T-helper 2 cell treated with Interferon-gamma antibody and Interleukin-4, amounts not matched to agents 5 μg/mL and 100 μg/mL, for 36 hours (primary cell): ENCODE measurements at places on chromosomes 12 and 14.
A peak's percentile ranks its signal among the peaks of the same experiment; 100 is the strongest.

- H3K27me3 ChIP-seq, result peaks cover 2% of the 10 kb centered on the region
- DNase-seq, result no peak
- H3K27ac ChIP-seq, result no peak overlapping the region
- H3K4me1 ChIP-seq, result no peaks in the 10 kb centered on the region
Measured at GRCh38 chr14:72758420-72758819, 135.5 kb downstream of the DPF3 start.

- H3K27me3 ChIP-seq, result no peaks in the 10 kb centered on the region
- H3K4me1 ChIP-seq, result peaks cover 28% of the 10 kb centered on the region
- peaks cover 14% of the 10 kb centered on the region for H3K36me3 ChIP-seq
- no peak overlapping the region for H3K4me3 ChIP-seq
Measured at GRCh38 chr12:93682846-93683261, 5.7 kb downstream of the CRADD start.

- H3K27me3 ChIP-seq, result peaks cover 2% of the 10 kb centered on the region
- peak overlapping the region; percentile 98 for H3K27ac ChIP-seq
- no peak for DNase-seq
- H3K4me3 ChIP-seq, result peak overlapping the region; percentile 97
- peaks cover 51% of the 10 kb centered on the region for H3K36me3 ChIP-seq
Measured at GRCh38 chr14:64502456-64502855, 1.2 kb downstream of the ZBTB25 start.

- DNase-seq, result no peak
- H3K27ac ChIP-seq, result no peak overlapping the region
- H3K4me3 ChIP-seq, result no peak overlapping the region
- peaks cover 4% of the 10 kb centered on the region for H3K36me3 ChIP-seq
- peaks cover 3% of the 10 kb centered on the region for H3K27me3 ChIP-seq
- peaks cover 13% of the 10 kb centered on the region for H3K4me1 ChIP-seq
Measured at GRCh38 chr14:24032727-24033418, 18.9 kb upstream of the CARMIL3 start.

- H3K4me1 ChIP-seq, result no peaks in the 10 kb centered on the region
- no peak for DNase-seq
- H3K4me3 ChIP-seq, result no peak overlapping the region
- no peaks in the 10 kb centered on the region for H3K27me3 ChIP-seq
Measured at GRCh38 chr14:32327255-32327961, 1.7 kb upstream of the AKAP6 start.

DNA sequence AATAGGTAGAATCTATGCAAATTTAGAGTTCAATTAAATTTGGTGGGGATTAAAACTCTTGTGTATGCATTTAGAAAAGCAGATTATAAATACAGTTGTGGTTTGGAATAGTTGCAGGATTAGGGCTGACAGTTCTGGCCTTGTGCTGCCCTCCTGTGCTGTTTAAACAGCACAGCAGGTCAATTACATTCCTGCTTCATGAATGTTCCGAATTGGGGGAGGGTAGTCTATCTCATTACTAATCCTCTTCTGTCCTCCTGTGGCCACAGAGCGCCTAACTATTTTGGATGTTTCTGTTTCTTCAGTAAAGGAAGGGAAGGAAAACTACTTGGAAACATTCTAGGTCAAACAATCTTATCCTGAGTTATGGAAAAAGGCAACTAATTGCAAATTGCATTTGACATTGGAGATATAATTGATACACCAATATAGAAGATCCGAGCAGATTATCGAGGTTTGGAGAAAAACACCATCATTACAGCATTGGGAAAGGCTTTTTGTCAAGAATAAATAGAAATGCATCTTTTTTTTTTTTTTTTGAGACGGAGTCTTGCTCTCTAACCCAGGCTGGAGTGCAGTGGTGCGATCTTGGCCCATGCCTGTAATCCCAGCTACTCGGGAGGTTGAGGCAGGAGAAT lies 8.7 kb upstream of the GPR19 start:
- H3K4me1 ChIP-seq, result peaks cover 23% of the 10 kb centered on the region
- peak overlapping the region; percentile 42 for H3K4me3 ChIP-seq
- H3K27me3 ChIP-seq, result no peaks in the 10 kb centered on the region

DNA sequence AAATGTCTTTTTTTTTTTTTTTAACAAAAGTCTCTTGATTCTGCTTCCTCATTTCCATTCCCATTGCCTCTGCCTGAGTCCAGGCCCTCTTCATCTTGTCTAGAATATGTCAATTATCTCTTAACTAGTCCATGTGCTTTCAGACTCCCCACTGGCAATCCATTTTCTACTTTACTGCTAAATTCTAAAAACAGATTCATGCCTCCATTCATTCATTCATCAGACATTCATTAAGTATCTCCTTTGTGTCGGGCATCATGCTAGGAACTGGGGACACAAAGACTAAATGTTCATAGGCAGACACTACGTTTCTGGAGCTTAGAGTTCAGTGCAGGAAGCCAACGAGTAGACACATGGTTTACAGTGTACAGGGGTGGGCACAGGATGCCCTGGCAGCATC lies 9.6 kb upstream of the NEDD1 start:
- H3K4me1 ChIP-seq, result no peaks in the 10 kb centered on the region
- H3K4me3 ChIP-seq, result no peak overlapping the region
- H3K36me3 ChIP-seq, result no peaks in the 10 kb centered on the region
- H3K27ac ChIP-seq, result no peak overlapping the region
- peaks cover 6% of the 10 kb centered on the region for H3K27me3 ChIP-seq

DNA sequence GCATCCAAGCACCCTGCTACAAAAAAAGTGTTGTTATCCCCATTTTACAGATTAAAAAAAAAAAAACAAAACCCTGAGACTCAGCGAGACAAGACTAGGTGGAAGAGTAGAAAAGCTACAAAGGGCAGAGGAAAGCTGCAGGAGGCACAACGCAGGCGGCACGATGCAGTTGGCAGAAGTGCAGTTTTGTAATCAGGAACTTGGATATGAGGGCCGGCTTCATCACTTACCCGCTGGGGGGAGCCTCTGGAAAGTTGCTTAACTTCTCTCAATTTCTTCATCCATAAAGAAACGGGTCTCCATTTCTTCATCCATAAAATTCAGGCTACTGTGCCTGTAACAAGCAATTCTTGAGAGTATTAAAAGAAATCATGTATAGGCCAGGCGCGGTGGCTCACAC lies 33.1 kb upstream of the CCDC60 start:
- H3K36me3 ChIP-seq, result no peaks in the 10 kb centered on the region
- no peak overlapping the region for H3K4me3 ChIP-seq
- H3K27me3 ChIP-seq, result no peaks in the 10 kb centered on the region

- no peaks in the 10 kb centered on the region for H3K27me3 ChIP-seq
- H3K27ac ChIP-seq, result peak overlapping the region; percentile 38
- peak; percentile 31 for DNase-seq
- peak overlapping the region; percentile 11 for H3K4me3 ChIP-seq
Measured at GRCh38 chr14:75487155-75487671, 35.1 kb upstream of the BATF start.

- no peaks in the 10 kb centered on the region for H3K4me1 ChIP-seq
- H3K27ac ChIP-seq, result no peak overlapping the region
- H3K4me3 ChIP-seq, result no peak overlapping the region
- H3K36me3 ChIP-seq, result no peaks in the 10 kb centered on the region
Measured at GRCh38 chr12:42996869-42997431, 407.4 kb upstream of the PRICKLE1 start.

DNA sequence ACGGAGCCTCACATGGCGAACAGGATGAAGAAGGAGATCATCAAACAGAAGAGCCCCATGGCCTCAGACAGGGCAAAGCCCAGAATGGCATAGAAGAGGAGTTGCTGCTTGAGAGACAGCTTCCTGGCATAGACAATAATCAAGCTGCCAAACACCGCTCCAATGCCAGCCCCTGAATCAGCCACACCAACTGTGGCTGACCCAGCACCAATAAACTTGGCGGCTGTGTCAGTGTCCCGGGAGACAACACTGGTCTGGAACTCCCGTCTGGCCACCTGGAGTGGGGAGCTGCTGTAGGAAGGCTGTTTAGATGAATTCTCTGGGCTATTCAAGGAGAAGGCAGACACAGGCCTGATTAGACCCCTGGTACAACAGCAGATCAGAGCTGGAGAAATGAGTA lies 100.1 kb downstream of the HEATR5A start:
- H3K27me3 ChIP-seq, result no peaks in the 10 kb centered on the region
- no peak for DNase-seq
- no peaks in the 10 kb centered on the region for H3K4me1 ChIP-seq
- H3K36me3 ChIP-seq, result no peaks in the 10 kb centered on the region

- no peak for DNase-seq
- no peak overlapping the region for H3K27ac ChIP-seq
- peaks cover 3% of the 10 kb centered on the region for H3K4me1 ChIP-seq
- H3K36me3 ChIP-seq, result no peaks in the 10 kb centered on the region
- H3K4me3 ChIP-seq, result no peak overlapping the region
Measured at GRCh38 chr14:54189748-54190354, 207.0 kb upstream of the CDKN3 start.

GRCh38 chr12:67592228-67593011 lies 56.1 kb upstream of the DYRK2 start:
- peak overlapping the region; percentile 90 for H3K27ac ChIP-seq
- peaks cover 41% of the 10 kb centered on the region for H3K4me1 ChIP-seq
- H3K27me3 ChIP-seq, result peaks cover 7% of the 10 kb centered on the region
- peaks cover 6% of the 10 kb centered on the region for H3K36me3 ChIP-seq
- peak overlapping the region; percentile 72 for H3K4me3 ChIP-seq
- DNase-seq, result no peak

DNA sequence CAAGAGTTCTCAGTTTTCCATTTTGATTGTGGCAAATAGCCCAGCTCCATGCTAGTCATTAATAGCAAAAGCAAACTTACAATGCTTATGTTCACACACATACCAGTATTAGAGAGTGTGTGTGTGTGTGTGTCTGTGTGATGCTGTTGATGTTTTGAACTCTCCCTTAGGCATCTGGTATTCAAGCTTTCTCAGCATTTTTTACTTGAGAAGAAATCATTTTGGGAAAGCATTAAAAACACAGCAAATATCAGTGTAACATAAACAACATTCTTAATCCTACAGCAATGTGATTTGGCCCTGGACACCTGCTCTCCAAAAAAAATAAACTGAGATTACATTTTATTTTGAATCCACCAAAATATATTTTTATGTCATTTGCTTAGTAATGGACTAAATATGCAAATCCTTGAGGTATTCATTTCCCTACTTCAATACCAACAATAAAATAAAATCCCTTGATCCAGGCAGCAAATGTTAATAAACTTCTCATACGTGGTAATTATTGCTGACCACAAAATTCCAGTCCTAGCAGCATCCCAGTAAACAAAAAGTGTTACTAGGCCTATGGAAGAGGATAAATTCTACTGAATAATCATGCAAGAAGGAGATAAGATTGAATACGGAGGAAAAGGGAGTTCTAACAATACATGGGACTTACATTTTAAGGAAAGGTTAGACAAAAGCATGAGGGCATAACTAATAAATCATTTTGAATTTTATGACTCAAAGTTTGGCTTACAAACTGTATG lies 249.5 kb upstream of the CLEC14A start:
- H3K27ac ChIP-seq, result no peak overlapping the region
- H3K36me3 ChIP-seq, result no peaks in the 10 kb centered on the region
- H3K27me3 ChIP-seq, result no peaks in the 10 kb centered on the region

DNA sequence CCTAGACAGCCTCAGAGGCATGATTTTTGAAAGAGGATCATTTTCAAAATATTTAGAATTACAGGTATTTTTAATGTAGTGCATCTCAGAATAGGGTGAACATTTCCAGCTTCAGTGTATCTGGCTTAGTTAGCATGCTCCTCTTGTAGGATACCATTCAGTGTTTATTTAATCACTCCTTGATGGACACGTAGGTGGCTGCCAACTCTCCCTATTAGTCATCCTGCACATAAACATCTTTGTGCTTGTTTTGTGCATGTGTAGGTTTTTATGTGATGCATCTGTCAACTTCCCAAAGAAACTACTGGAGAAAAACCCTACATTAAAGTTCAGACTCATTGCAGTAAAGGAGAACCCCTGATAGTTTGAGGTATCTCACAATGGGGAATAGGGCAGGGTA lies 52.5 kb upstream of the RBM19 start:
- no peaks in the 10 kb centered on the region for H3K4me1 ChIP-seq
- no peak for DNase-seq
- no peak overlapping the region for H3K4me3 ChIP-seq

DNA sequence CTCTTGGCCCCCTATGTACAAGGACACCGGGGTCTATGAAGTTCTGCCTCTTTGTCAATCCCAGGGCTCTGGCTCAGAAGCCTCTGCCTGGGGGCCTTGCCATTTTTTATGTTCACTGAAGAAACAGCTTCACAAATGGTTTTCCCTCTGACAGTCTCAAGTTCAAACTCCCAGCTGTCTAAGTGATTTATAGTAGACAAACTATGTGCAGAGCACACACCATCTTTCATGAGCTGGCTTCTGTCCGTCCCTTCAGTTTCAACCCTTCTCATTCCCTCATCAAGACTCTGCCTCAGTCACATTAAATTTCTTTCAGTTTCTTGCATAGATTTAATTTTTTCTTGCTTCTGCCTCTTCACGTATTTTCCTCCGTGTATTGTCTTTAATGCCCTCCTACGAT lies 2.7 kb upstream of the DCD start:
- no peak for DNase-seq
- no peaks in the 10 kb centered on the region for H3K36me3 ChIP-seq
- no peaks in the 10 kb centered on the region for H3K4me1 ChIP-seq

GRCh38 chr14:35159742-35160409 lies 37.5 kb downstream of the PRORP start:
- H3K4me3 ChIP-seq, result no peak overlapping the region
- no peak overlapping the region for H3K27ac ChIP-seq
- peaks cover 36% of the 10 kb centered on the region for H3K4me1 ChIP-seq
- H3K27me3 ChIP-seq, result no peaks in the 10 kb centered on the region
- peaks cover 24% of the 10 kb centered on the region for H3K36me3 ChIP-seq

- H3K4me1 ChIP-seq, result peaks cover 2% of the 10 kb centered on the region
- peaks cover 2% of the 10 kb centered on the region for H3K36me3 ChIP-seq
- DNase-seq, result no peak
- H3K4me3 ChIP-seq, result no peak overlapping the region
- H3K27ac ChIP-seq, result no peak overlapping the region
Measured at GRCh38 chr14:55535516-55536203, 44.3 kb upstream of the KTN1 start.

DNA sequence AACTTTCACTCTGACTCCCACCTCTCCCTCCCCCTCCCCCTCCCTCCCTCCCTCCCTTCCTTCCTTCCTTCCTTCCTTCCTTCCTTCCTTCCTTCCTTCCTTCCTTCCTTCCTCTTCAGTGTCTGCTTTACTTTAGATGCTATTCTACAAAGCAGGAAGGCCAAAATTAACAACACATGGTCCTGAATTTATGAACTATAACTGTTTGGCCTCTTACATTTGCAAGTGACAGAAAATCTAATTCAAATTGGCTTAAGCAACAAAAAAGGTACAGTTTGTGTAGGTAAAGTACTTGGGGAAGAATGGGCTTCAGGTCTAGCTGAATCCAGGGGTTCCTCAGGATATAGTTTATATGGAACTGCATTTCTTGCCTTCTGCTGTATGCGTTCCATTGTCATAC lies 673.0 kb downstream of the AACS start:
- no peaks in the 10 kb centered on the region for H3K36me3 ChIP-seq
- H3K27me3 ChIP-seq, result no peaks in the 10 kb centered on the region
- no peak overlapping the region for H3K4me3 ChIP-seq
- DNase-seq, result no peak
- no peak overlapping the region for H3K27ac ChIP-seq

GRCh38 chr12:105317942-105318621 lies 12.4 kb upstream of the C12orf75 start:
- DNase-seq, result no peak
- H3K4me3 ChIP-seq, result no peak overlapping the region
- H3K27ac ChIP-seq, result no peak overlapping the region
- H3K4me1 ChIP-seq, result peaks cover 56% of the 10 kb centered on the region
- peaks cover 49% of the 10 kb centered on the region for H3K36me3 ChIP-seq
- no peaks in the 10 kb centered on the region for H3K27me3 ChIP-seq

GRCh38 chr14:56810147-56810719 lies at the start of gene OTX2:
Gene OTX2, minus strand, starts transcription at chr14:56810479. Its CDS starts 5,023 bp downstream, at chr14:56805456.
- peak within 1 kb of the TSS; percentile 83 for H3K27ac ChIP-seq
- DNase-seq, result no peak
- peak within 1 kb of the TSS; percentile 46 for H3K4me3 ChIP-seq
- peaks cover 7% of the 10 kb centered on the region for H3K36me3 ChIP-seq
